ENCODE measurements at places on chromosomes 5 and 9.

- peak; percentile 71 for DNase-seq
Measured at GRCh38 chr9:126965541-126966428, 51.2 kb downstream of the RALGPS1 start.

DNA sequence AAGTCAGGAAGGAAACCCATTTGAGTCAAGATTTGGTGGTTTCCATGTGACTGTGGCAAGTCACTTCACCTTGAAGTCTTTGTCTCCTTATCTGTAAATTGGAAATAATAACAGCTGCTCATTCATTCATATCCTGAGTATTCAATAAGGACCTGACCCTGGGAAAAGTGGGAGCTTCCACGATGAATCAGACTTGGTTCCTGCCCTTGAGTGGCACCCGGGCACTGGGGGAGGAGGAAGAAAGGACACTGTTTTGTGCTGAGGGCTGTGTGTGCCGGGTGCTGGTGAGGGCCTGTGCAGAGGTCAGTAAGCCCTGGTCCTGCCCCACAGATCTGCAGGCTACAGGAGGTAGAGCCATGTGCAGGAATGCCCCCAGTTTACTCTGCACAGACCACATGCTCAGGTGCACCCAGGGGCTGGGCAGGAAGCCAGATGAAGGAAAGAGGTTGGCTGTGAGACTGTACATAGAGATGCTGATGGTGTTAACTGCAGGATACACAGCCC, 6.8 kb downstream of the NDST1 start:
- DNase-seq, result no peak

DNA sequence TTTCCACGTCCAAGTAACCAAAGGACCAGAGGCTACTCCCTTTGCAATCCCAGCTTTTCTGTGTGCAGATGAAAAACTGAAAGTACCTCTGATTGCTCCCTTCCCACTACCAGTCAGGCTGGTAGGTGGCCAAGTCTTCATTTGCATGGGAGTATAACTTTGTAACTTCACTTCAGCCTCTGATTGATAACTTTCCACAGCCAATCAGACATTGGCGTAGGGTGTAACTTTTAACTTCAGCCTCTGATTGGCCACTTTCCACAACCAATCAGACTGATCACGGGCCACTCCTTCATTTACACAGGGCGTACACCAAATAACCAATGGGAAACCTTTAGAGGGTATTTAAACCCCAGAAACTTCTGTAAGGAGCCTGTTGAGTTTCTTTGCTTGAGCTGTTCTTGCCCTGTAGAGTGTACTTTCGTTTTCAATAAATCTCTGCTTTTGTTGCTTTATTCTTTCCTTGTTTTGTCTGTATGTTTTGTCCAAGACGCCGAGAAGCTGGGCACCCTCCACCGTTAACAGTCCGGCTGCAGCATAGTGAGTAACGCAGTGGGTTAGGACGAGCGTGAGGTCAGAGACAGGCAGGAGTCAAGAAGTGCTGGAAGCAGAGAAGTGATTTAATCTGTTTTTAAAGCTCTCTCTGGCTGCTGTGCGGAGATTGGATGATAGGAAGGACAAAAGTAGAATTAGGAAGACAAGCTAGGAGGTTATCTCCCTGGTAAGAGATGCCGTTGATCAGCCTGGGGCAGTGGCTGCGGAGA, 3.5 kb upstream of the EXOSC2 start:
- DNase-seq, result no peak

- peak; percentile 32 for DNase-seq
Measured at GRCh38 chr5:79512049-79512448, 1.9 kb downstream of the HOMER1 start.

DNA sequence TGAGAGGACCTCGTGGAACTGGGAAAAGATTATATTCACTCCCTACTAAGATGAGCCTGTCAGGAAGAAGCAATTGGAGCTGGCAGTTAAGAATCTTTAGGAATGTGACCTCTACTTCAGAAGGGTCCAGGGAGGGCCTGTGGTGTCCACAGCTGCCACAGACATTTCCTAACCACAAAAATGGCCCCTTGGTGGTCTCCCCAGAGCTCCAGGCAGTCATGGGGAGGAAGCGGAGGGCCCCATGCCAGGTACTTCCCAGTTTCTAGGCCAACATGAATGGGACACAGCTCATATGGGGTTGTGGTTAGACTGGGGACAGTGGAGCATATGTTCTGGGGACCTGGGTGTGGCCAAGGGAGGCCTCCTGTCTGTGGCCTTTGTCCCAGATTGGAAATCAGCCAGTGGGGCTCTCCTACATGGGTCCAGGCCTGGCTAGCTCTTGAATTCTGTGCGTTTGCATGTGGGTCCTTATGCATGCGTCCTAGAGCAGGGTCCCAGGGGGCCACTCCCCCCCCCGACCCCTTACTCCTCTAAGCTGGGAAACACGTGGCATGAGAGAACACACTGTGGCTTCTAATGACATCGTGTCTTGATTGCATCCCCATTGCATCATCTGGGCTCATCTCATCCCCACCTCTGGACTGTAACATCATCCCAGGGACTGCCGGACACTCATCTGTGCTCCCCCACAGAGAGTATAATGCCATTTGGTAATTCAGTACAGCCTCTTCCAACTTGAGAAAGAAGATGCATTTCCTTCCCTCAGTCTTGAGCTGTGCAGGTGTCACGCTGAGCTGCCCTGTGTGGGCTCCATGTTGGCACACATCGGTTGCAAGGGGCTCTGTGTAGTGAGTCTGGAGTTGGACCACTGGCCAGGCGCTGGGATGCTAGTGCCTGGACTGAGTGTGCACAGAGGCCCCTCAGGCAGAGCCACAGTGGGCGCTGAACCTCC, 31.3 kb downstream of the IRF1 start:
- DNase-seq, result peak; percentile 70

DNA sequence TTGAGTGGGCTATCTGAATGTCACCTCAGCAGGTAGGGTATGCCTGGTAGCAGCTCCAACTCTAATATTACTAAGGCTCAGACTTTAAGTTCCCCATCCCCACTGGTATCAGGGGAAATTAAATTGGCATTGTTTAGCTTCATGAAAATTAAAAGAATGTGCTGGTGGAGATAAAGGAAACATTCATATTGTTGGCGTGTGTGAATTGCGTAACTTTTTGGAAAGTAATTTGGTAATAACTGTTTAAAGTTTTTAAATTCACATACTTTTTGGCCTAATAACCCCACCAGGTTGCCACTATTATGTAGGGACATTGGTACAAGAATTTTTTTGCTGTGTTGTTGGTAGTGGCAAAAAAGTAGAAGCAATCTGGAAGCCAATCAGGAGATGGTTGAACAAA, 29.4 kb downstream of the TNPO1 start:
- DNase-seq, result no peak

DNA sequence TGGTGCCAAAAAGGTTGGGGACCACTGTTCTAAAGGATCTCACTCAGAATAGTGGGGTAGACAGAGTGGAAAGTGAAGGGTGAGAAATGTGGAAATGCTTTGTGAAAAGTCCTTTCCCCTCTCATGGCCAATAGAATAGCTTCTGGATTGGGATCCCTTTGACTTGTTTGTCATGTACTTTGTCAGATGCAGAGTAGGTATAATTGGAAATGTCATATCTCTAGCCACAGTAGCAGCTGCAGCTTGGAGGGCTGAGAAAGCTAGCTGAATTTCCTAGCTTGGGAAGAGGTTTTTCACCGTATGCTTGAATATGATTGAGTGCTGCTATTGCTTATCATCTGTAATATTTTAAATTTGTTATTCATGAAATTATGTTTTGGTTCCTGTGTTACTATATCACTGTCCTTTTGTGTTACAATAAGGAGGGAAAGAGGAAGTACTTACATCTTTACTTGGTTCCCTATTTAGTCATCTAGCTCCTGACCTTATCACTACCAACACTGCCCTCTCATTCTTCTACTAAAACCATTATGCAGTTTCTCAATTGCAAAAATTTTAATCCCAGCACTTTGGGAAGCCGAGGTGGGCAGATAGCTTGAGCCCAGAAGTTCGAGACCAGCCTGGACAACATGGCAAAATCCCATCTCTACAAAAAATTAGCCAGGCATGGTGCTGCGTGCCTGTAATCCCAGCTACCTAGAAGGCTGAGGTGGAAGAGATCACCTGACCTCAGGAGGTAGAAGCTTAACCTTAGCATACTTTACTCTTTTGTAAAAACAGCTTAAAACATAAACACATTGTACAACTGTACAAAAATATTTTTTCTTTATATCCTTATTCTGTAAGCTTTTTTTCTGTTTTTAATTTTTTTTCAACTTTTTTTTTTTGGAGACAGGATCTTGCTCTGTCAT, 12.4 kb downstream of the SLC30A5 start:
- DNase-seq, result peak; percentile 76

- no peak for DNase-seq
Measured at GRCh38 chr5:158285698-158286097, 426.8 kb upstream of the CLINT1 start.

DNA sequence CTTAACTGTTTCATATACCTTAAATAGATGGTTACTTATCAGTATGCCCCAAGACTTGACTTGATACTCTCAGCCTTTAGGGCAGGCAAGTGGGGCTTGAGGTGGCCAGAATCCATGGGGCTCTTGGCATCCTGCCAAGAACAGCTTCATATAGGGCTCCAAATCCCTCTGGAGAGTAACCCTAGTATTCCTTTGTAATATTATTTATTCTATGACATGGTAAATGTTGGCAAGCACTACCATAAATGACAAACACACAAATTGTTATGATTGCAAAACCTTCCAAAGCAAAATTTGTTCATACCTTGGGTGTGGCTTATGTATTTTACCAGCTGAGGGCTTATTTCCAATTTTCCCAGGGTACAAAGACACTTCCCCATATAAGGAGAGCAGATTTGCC, 257.4 kb upstream of the TRPC7 start:
- no peak for DNase-seq

GRCh38 chr9:125431012-125431305, 169.3 kb downstream of the GAPVD1 start:
- DNase-seq, result no peak

DNA sequence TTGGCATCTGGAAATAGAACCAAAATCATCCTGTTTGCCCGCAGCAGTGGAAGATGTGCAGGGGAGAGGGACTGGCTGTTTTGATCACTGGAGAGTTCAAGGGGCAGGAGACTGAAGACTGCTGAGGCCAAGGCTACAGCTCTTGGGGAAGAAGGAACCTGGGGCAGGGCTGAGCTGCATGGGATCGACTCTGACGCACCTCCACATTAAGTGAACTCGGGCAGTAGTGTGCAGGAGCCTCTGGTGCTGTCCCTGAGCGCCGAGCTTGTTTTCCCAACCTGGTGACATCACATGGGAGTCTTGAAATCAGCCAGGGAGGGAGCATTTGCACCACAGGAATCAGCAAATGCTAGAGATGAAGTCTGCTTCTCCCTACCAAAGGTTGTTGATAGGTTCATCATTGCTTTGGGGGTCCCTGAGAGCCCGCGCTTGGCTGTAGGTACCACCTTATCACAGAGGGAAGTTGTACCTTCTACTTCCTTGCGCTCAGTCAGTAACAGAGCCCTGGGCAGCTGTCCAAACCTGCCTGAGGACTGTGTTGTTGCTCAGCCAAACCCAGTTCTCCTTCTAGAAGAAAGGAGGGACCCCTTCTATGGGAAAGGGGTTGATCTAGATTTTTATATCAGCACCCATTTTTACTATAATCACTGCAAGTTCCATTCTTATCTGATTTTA, 52.3 kb upstream of the CTSL start:
- no peak for DNase-seq

DNA sequence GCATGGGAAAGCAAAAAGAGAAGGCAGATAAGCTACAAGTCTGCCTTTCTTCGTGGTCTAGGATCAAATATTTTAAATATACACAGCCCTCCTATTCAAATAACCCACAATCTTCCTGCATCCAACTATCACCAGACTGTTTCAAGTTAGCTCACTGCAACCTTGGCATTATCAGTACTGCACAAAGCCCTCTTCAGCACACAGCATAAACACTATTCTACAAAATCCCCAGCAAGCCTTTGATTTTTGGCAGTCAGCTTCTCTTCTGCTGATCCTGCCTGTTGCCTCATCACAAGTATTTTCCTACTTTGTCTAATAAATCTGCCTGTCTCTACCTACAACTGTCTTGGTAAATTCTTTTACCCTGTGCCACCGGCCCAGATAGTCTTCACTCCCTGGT, 142.9 kb downstream of the COX7C start:
- DNase-seq, result no peak

DNA sequence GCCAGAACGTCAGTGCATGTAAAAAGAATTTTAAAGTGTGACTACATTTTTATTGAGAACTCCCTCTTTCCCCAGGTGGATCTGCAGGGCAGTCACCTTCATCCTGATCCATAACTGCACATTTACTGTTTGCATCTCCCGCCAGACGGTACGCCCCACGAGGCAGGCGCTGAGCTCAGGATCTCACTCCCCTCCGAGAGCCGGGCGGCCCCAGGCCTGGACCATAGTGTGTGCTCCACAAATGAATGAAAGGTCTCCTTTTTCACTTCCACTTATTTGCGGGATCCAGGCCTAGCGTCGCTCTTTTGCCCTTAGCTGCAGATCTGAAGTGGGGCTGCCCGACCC, 378 bp downstream of the DROSHA start:
- no peak for DNase-seq

DNA sequence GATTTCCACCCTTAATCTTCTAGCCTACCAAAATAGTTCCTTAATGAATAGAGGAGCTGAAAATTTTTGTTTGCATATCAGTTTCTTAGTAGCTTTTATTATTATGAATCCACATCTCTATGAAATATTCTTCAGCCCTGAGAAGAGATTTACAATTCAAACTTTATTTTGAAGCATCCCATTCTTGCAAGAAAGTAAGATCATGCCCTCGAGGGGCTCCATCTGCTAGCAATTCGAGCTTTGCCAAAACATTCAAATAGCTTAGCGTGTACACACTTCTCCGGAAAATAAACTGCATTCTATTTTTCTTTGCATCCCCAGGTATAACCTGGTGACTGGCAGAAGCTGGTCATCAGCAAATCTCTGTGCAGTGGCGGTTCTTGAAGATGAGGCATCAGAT, 370.7 kb downstream of the MTRR start:
- no peak for DNase-seq

GRCh38 chr5:14790911-14791310, 80.7 kb downstream of the ANKH start:
- DNase-seq, result no peak

DNA sequence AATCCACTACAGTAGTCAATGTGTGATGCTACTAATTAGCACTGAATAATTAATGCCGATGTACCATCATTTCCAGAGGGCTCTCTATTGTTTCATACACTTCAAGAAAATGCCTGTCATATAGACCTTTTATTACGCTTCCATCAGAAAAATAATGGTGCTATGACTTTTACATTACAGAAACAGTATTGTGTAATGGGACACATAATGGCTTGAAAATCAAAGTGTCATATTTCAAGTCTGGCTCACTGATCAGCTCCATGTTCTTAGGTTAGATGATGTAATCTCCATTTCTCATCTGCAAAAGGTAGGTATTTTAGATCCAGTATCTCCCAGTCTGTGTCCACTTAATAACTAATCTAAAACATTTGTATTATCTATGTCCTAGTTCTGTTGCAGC, 990.6 kb upstream of the TYRP1 start:
- no peak for DNase-seq

- no peak for DNase-seq
Measured at GRCh38 chr5:115439042-115439441, 105.5 kb downstream of the FEM1C start.

- DNase-seq, result peak; percentile 78
Measured at GRCh38 chr5:140114341-140115185, 654 bp downstream of the PURA start.

Measured in KBM-7 (cell line).